ENCODE measurements at places on chromosomes 7 and 10. TPM values are rescaled to one million over a fixed set of nuclear protein-coding genes. Genes with fewer than 3 reads are reported as not detected.

PRPS1L1 gene
- total RNA-seq, result not detected

SYNPO2L gene
- total RNA-seq, result not detected

INMT gene
- total RNA-seq, result 0.13 TPM

CALHM1 gene
- total RNA-seq, result not detected

FBXL13 gene
- 0.26 TPM for total RNA-seq

AKR1D1 gene
- under 0.01 TPM for total RNA-seq

CCDC136 gene
- total RNA-seq, result 0.26 TPM
